ENCODE measurements at places on chromosomes 5 and 9.

GRCh38 chr5:62144401-62145022 lies 161.5 kb upstream of the KIF2A start:
- peak; percentile 9 for DNase-seq

- no peak for DNase-seq
Observed at GRCh38 chr5:97102010-97102470, 40.4 kb downstream of the LIX1 start.

- DNase-seq = no peak
Observed at GRCh38 chr5:859391-859790, 8.6 kb upstream of the ZDHHC11 start.

DNA sequence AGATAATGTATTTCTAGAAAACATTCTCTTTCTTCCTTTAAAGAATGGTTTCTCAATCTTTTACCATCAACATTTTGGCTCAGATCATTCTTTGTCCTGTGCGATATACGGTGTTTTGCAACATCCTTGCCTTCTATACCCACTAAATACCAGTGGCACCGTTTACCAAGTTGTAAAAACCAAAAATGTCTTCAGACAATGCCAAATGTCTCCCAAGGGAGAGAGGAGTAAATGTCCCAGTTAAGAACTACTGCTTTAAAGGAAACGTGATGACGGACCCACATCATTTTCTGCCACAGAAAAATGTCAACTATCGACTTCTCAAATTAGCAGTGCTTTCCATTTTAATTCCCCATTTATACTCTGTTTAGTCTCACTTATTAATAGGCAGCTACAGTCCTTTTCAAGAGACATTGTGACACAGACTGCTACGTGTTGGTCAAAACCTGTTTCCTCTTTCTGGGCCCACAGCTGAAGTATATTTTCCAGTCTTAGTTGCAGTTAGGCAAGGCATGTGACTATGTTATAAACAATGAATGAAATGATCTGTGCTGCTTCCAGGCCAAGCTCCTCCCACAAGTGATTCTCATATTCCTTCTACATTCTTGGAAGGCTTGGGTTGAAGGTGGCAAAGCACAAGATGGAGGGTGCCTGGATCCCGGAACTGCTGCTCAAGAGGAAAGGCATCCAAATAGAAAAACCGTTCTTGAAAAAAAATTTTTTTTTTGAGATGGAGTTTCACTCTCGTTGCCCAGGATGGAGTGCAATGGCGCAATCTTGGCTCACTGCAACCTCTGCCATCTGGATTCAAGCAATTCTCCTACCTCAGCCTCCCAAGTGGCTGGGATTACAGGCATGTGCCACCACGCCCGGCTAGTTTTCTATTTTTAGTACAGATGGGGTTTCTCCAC lies 8.8 kb downstream of the PRXL2C start:
- DNase-seq = peak; percentile 44

DNA sequence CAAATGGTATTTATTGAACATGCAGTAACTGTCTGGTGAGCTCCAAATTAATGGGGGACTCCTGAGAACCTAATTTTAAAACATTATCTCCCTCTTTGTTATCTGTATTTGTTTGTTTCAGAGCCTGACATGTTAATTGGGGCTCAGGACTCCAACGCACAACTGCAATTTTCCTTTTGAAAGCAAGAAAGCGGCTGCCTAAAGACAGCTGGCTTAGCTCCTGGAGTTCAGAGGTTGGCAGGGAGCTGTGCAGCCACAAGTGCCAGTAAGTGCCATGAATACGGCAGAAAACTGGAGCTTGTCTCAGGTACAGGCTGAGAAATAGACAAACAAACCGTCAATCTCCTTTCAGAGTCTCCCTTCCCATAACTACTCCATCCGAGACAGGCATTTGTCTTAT lies 80.9 kb downstream of the PPP2R2B start:
- DNase-seq = no peak

GRCh38 chr5:35374584-35374983 lies 144.3 kb upstream of the PRLR start:
- DNase-seq = no peak

GRCh38 chr9:82192211-82192610 lies 203.6 kb downstream of the SPATA31D1 start:
- DNase-seq = no peak

GRCh38 chr5:133373121-133373870 lies 239.0 kb downstream of the FSTL4 start:
- no peak for DNase-seq

DNA sequence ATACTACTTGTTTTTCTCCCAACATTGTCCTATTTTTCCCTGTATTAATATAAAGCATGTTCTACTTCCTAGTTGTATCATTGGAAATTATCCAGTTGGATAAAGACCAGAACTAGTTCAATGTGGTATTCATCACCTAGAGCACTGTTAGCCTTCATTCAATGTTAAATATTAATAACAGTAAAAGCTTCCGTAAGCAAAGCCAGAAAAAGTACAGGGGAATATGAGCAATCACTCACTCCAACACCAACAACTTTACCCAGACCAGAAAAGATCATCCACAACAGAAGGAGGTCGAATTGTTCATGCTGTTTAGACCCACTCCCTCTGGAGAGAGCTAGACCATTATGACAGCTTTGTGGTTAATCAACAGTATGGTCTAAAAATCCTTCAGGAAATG lies 728.4 kb downstream of the MAT2B start:
- DNase-seq = peak; percentile 74

DNA sequence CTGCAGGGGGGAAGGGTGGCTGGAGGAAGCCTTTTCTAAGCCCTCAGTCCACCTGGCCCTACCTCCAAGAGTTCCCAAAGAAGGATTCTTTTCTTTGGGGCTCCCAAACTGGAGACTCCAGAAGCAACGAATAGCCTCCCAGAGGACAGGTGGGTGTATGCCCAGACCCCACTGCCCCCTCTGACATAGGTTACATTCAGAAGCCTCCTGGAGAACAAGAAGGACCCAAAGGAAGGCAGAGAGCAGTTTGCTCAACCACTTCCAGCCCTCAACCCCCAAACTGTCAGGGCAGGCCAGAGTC lies 10.3 kb downstream of the HK3 start:
- no peak for DNase-seq

DNA sequence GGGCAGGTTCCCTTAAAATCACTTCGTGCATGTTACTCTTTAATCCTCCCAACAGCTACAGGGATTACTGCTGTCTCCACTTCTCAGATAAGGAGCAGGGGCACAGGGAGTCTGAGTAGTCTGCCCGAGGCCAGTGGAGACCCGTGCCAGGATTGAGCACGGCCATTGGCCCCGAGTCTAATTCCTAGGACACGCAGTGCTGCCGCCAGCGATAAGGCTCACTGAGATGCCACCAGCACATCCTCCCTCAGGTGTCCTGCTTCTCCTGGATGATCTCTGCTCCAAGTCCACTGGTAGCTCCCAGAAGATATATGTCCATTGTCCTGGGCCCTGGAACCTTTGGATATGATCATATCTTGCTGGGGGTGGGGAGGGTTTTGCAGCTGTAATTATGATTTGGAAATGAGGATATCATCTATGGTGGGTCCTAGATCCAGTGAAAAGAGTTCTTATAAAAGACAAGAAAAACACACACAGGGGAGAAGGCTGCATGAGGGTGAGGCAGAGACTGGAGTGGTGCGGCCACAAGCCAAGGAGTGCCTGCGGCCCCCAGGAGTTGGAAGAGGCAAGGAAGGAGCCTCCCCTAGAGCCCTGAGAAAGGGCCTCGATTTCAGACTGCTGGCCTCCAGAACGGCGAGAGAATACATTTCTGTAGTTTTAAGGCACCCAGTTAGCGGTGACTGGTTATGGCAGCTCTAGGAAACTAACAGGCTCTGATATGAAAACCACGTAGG lies 19.4 kb upstream of the MED10 start:
- DNase-seq = no peak

- no peak for DNase-seq
Observed at GRCh38 chr5:151688436-151688835, 1.7 kb upstream of the SPARC start.

- DNase-seq = peak; percentile 4
Observed at GRCh38 chr9:20479419-20480155, 142.7 kb downstream of the MLLT3 start.

- DNase-seq = no peak
Observed at GRCh38 chr9:135705376-135705775, 3.4 kb downstream of the KCNT1 start.

GRCh38 chr5:15560421-15560820 lies 60.4 kb downstream of the FBXL7 start:
- no peak for DNase-seq

DNA sequence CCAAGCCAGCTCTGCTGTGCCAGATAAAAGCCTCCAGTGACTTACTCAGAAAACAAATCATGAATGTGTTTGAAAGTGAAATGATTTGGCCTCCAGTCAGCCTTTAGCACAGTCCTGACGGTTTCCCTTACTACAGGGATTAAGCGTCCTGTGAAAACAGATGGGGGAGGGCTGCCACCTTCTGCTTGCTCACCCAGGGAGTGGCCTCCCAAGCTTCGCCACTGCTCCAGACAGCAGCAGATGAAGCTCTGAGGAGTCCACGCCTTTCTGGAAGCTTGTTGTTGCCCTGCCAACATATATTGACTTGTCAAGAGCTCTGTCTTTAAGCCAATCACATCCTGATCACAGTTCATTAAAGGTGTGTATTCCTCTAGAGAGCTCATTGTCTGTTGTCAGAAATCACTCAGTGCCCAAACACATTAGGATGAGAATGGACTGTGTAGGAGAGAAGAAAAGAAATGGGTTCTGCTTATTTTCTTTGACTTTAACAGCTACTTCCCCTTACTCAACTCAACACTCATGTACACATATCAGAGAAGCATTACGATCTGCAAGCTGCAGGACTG lies 4.9 kb upstream of the FYB1 start:
- DNase-seq = no peak

- DNase-seq = peak; percentile 93
Observed at GRCh38 chr9:21252721-21253547, 13.1 kb upstream of the IFNA14 start.

- DNase-seq = peak; percentile 99
Observed at GRCh38 chr5:142201471-142201887, 92.9 kb downstream of the NDFIP1 start.

DNA sequence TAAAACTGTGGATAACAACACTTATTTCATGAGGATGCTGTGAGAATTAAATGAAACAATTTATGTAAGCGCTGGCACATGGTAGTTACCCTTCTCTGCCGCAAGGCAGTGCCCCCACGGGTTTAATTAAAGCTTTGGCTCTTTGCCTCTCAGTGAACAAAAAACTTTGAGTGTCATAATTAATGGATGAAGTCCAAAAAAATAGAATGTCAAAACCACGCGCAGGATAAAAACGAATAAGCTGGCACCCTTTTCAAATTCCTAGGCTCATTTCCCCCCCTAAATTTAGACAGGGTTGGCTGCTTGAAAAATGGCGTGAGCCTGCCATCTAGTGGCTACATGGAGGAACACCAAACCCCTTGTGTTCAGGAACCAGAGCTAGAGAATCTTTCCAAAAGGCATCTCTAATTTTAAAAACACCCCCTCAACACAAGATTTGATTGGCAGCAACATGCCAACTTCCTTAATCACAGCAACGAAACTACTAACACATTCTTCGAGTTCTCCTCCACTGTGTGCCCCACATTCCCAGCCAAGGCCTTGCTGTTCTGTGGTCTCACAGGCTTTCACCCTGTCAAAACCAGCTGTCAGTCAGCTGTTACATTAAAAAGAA lies 29.0 kb upstream of the CCNG1 start:
- DNase-seq = peak; percentile 83

DNA sequence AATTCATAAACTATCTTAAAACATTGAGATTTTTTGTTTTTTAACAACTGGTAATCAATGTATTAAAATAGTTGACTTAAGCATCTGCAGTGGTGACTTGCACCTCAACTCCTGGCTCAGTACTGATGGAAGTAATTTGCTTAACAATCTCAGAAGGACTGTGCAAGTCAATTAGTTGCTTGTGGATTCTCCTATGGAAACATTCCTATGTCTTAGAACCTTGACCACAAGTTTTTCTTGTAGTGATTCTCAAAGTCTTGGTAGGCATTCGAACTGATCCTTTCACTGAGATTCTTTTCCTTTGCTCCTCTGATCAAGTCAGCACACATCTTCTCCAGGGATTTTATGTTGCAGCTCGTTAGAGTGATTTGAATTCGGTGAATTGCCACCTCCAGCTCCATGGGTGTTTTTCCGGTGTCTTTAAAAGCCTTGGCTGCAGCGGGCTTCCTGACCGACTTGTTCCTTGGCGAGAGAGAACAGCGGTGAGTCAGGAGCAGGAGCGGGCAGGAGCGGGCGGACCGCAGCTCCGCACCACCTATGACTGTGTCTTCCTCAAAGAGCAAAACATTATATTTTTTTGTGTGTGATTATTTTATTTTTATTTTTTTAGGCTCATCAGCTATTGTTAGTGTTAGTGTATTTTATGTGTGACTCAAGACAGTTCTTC lies 21.1 kb downstream of the HMGXB3 start:
- DNase-seq = peak; percentile 92

DNA sequence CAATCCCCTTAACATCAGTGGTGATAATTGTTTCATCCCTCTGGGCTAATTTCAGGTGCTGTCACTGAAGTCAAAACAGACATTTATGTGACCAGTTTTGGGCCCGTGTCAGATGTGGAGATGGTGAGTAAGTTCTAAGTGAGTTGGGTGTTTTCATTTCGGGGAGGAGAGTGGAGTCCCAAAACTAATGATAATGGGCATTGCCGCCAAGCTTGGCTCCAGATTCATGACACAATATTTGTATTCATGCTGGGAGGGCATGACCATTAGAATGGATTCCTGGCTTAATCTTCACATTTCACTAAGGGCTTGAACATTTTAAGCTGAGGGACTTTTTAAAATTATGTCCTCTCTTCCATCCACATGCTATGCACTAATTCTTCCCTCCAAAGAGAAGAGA lies 1.4 kb downstream of the GABRA6 start:
- DNase-seq = no peak

DNA sequence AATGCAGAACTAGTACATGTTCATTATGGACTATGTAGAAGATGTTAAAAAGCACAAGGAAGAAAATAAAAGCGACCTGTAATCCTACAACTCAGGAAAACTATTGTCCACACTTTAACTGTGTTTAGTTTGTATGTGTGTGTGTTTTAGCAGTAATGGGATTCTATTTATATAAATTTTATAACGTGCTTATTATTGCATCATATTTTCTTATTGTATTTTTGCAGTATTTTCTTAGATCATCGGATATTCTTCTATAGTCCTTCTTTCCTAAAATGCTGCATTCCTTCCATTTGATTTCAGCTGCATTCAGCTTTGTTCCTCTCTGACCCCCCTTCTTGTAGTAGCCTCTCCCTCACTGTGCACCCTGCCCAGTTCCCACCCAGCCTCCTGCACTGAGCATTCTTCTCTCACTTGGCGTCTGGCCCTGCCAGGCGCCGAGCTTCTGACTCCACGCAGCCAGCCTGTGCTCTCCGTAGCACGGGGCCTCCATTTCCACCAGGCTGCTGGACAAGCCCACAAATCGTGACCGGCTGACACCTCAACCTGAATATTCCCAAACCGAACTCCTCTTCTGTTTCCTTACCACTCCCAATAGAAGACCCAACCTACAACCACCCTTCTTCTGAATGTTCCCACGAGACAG lies 39.9 kb downstream of the MVB12B start:
- DNase-seq = peak; percentile 47

- no peak for DNase-seq
Observed at GRCh38 chr5:135444360-135444759, 2.8 kb downstream of the DCANP1 start.

- no peak for DNase-seq
Observed at GRCh38 chr9:116450378-116451139, 236.5 kb upstream of the TRIM32 start.

All from lung microvascular endothelial cell (primary cell).